Stimulated activated CD4-positive, alpha-beta T cell treated with anti-CD3 and anti-CD28 coated beads, Interleukin-1b, Interleukin-23, amount 100 ng/mL, for 1 hour (primary cell): ENCODE measurements at places on chromosomes 13 and 19.

- DNase-seq: no peak
These were observed 406.2 kb downstream of the LIG4 start for GRCh38 chr13:107809125-107809524.

GRCh38 chr19:19034204-19034624, 811 bp downstream of the ARMC6 start:
- peak; percentile 23 for DNase-seq

GRCh38 chr13:54183166-54183565, 1154.6 kb downstream of the OLFM4 start:
- DNase-seq: no peak

GRCh38 chr13:52744842-52745375, 5.3 kb upstream of the CNMD start:
- DNase-seq: no peak

- DNase-seq: no peak
These were observed 919 bp downstream of the VAV1 start for GRCh38 chr19:6773323-6773931.

DNA sequence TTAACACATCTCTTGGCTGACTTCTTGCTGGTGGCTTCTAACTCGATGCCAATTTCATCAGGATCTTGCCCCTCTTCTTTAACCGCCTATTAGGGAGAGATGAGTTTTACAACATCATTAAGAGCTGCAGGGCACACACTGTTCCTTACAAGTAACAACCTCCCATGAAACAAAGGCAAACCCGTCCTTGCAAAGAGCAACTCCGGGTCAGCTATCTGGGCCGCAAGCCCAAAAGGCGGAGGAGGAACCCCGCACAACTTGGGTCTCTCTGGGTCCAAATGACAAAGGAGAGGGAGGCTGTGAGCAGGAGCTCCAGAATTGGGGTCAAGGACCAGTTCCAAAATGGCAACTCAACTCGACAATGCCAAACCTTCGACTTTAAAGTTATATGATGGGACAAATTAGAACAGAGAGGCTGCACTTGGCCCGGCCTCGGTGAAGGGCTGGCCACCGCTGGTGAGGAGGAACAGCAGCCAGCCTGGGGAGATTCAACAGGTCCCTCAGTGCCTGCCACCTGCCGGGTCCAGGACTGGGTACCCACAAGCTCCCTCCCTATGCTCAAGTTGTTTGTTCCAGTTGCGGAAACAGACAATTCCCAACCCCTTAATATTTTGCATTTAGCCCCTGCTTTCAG, 1.1 kb downstream of the SAFB2 start:
- DNase-seq: no peak

- DNase-seq: no peak
These were observed 40.3 kb downstream of the MPHOSPH8 start for GRCh38 chr13:19673473-19674430.

DNA sequence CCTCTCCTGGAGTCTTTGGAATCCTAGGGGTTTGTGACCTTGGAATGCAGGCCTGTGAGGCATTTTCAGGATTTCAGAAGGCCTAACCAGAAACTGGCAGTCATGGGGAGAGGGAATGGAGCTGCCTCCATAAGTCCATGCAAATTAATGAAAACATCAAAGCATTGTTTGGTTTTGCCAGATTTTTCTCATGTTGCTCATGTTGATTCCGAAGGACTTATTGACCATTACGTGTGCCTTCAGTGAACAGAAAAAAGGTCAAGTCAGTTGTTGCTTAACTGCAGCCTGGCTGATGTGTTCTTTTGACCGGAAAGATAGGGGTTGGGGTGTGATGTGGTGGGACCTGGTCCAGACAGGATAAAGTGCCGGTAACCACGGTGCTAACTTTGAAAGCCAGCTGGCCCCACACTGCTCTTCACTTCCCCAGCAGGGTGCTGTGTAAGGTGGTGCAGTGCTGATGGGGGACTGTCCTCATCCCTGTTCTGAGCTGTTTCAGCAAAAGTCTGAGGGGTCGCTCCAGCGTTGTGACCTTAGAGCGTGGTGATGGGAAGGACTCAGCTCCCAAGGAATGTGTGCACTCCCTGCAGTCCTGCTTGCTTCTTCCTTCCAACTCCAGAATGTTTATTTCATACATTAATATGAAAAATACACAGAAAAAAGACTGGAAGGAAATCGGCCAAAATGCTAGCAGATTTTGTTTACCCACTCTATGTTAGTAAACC, 3.5 kb downstream of the RNF113B start:
- no peak for DNase-seq

- no peak for DNase-seq
These were observed 713 bp downstream of the KRI1 start for GRCh38 chr19:10565028-10565566.

DNA sequence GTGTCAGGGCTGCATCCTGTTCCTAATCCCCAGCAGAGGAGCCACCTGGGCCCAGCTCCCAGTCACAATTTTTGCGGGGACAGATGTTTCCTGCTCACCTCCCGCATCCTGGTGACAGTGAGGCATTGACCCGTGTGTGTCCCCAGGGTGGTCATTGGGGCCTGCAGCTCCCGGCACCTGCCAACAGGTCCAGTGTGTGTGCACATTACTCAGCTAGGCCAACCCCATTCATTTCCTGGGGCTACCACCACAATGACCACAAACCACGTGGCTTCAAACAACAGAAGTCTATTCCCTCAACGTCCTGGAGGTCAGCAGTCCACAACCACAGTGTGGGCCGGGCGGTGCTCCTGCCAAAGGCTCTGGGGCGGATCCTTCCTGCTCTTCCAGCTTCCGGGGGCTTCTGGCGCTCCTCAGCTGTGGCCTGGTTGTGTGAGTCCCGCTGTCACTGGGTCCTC, 11.9 kb upstream of the F2RL3 start:
- DNase-seq: no peak

GRCh38 chr13:44300895-44301638, 72.6 kb upstream of the SERP2 start:
- DNase-seq: no peak

- peak; percentile 67 for DNase-seq
These were observed 5.5 kb upstream of the QTRT1 start for GRCh38 chr19:10695401-10696398.
